ENCODE measurements at places on chromosomes 12 and 14. TPM values are rescaled to one million over a fixed set of nuclear protein-coding genes. Genes with fewer than 3 reads are reported as not detected.

KRT74 gene
- not detected for total RNA-seq

RNASE1 gene
- 277 TPM for total RNA-seq

KLHDC1 gene
- 7.7 TPM for total RNA-seq

COCH gene
- 3.4 TPM for total RNA-seq

NELL2 gene
- total RNA-seq: 1.5 TPM

CFAP251 gene
- total RNA-seq: 0.83 TPM

GPRC5D gene
- total RNA-seq: not detected

KRT1 gene
- not detected for total RNA-seq

DNA sequence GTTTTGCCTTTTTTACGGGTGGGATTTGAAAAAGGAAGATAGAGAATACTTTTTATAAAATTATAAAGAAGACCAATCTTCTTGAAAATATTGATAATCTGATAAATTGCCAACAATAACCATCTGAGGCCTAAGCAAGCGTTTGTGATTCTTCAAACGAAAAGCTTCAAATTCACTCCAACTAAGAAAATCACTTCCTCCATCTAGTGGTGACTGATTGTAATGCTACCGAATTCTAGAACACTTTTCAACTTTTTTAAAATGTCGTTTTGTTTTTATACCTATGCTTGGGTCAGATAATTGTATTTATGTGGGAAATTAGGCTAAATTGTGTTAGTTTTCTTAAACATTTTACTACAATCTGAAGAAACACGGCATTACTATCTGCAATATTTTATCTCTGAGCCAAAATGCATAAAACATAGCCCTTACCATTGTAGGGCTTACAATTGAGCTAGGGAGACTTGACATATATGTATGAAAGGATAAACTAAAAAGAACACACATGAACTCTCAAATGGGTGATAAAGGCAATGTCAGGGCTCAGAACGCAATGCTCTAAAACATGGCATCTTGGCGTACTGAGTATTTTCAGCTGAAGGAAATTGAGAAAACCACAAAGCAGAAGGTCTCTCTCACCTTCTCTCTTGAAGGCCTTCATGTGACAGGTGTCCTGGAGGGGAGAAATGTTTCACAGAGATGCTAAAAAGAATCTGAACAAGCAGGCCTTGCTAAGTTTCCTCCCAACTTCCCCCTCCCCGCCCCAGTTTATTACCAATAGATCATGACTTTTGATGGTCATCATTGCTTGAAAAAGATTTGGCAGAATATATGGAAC is 36.8 kb upstream of the G2E3 start:
- no peak overlapping the region for H3K4me3 ChIP-seq
- H3K4me1 ChIP-seq: no peaks in the 10 kb centered on the region
- no peak overlapping the region for H3K27ac ChIP-seq
- H3K27me3 ChIP-seq: no peaks in the 10 kb centered on the region
- DNase-seq: no peak
- H3K36me3 ChIP-seq: no peaks in the 10 kb centered on the region

DNA sequence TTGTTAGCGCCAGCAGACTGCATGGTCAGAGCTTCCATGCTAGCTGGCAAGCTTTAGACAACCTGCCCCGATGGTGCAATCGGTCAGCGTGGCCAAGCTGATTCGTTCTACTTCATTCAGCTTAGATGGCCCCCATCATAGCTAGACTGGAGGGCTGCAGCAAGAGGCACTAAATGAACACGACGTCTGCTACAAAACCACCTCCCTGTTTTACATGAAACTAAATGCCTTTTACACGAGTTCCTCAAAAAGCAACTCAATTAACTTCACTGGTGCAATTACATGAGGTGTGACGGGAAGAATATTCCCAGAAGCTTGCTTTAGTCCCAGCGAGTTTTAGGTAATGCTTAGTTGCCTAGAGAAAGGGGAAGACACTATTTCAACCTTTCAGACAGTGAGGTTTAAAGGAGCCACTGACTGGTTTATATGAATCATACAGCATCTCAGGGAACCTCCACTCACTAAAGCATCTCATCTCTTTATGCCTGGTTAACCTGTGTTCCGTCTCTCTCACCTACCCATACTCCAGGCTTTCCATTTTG is 8.4 kb downstream of the NIN start:
- H3K36me3 ChIP-seq: no peaks in the 10 kb centered on the region
- H3K4me1 ChIP-seq: peaks cover 32% of the 10 kb centered on the region
- H3K4me3 ChIP-seq: no peak overlapping the region
- peak overlapping the region; percentile 57 for H3K27ac ChIP-seq

DNA sequence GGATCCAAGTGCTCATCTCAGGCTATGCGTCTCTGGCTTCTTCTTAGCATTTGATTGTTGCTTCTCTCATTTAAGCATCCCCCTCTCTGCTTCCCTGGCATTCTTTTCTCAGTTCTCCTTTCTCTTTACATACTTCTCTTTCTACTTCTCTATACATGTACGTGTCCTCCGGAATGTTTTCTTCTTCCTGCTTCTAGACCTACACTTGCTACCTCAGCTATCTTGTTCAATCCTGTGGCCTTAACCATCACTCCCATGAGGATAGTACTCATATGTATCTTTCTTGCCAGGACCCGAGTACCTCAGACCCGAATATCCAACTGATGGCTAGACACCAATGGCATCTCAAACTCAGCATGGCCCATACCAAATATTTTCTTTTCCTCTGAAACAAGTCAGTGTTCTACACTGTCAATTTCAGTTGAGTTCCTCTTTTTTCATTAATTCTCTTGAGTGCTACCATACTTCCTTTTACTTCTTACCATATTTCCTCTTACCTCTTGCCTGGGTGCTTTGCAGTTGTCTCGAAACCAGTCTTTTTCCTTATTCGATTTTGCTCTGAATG is 115.1 kb upstream of the SLC38A2 start:
- H3K4me3 ChIP-seq: no peak overlapping the region
- no peaks in the 10 kb centered on the region for H3K27me3 ChIP-seq
- no peaks in the 10 kb centered on the region for H3K36me3 ChIP-seq

DNA sequence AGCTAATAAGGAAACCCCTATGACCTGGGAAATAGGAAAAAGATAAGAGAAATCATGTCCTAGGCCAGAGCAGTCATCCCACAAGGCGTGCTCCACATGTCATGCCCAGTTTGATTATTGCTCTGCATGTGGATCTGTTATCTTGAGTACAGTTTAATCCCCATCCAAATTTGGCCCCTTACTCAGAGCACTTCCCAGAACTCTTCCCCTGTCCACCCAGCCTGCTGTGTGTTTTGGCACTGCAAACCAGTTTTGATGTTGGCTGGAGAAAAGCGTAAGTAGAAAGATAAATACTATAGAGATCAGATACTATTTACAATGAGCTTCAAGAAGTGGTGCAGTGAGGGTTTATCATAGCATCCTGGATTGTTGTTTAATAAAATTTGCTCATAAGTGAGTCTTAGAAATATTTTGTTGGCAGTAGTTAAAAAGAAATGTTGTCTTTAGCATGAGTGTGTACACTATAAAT is 83.8 kb downstream of the PTPRB start:
- no peaks in the 10 kb centered on the region for H3K27me3 ChIP-seq
- peaks cover 9% of the 10 kb centered on the region for H3K4me1 ChIP-seq
- no peak overlapping the region for H3K27ac ChIP-seq
- no peak overlapping the region for H3K4me3 ChIP-seq

- DNase-seq: no peak
- peaks cover 3% of the 10 kb centered on the region for H3K4me1 ChIP-seq
- H3K4me3 ChIP-seq: no peak overlapping the region
- no peak overlapping the region for H3K27ac ChIP-seq
- H3K36me3 ChIP-seq: peaks cover 3% of the 10 kb centered on the region
These were observed 41.1 kb downstream of the GTF2A1 start for GRCh38 chr14:81179631-81180030.

- H3K27me3 ChIP-seq: no peaks in the 10 kb centered on the region
- H3K36me3 ChIP-seq: no peaks in the 10 kb centered on the region
- H3K27ac ChIP-seq: no peak overlapping the region
- H3K4me1 ChIP-seq: peaks cover 10% of the 10 kb centered on the region
- no peak for DNase-seq
- H3K4me3 ChIP-seq: no peak overlapping the region
These were observed 113.4 kb downstream of the DICER1 start for GRCh38 chr14:95043732-95044462.

DNA sequence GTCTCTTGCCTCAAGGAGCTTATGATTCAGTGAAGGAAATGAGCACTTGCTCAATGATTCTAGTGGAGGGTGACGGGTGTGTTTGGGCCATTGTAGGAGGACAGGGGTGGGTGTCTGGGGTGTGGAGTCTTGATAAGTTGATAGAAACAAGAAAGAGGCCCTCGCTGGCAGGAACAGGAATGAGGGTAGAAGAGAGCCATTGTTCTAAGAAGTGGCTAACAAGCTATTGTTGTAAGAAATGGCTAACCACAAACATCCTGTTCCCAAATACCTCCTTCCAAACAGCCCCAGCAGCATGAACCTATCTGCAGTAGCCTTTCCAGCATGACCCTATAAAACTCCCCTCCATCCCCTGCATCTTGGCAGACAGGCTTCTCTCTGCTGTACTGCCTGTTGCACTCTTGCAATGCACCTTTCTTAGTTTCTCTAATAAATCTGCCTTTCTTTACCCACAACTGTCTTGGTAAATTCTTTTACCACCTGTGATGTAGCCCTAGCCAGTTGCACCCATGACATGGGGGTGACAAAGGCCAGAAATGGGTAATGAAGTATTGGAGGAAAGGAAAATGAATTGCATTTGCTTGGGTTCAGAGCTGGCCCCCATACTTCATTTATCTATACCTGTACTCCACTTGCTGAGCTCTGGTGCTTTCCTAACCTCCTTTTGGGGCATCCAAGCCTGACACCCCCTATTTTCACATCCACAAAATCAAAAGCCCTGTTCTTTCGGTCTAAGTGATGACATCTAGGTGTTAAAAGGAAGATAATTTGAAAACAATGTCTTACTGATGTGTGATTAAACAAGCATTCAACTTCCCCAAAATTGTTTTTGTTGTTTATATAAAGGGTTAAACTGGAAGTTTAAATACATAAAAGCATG is 389.1 kb downstream of the GRIN2B start:
- H3K4me1 ChIP-seq: no peaks in the 10 kb centered on the region
- no peak overlapping the region for H3K27ac ChIP-seq
- DNase-seq: no peak
- H3K27me3 ChIP-seq: no peaks in the 10 kb centered on the region
- H3K36me3 ChIP-seq: no peaks in the 10 kb centered on the region

DNA sequence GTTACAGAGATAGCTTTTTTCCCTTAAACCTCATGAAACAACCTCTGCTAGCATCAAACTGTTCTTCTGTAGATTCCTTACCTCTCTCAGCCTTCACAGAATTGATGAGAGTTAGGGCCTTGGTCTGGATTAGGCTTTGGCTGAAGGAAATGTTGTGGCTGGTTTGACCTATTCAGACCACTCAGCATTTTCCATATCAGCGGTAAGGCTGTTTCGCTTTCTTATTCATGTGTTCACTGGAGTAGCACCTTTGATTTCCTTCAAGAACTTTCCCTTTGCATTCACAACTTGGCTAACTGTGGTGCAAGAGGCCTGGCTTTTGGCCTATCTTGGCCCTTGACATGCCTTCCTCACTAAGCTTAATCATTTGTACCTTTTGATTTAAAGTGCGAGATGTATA is 50.7 kb upstream of the NRXN3 start:
- H3K27ac ChIP-seq: no peak overlapping the region
- no peaks in the 10 kb centered on the region for H3K4me1 ChIP-seq
- no peak for DNase-seq

GRCh38 chr14:105836730-105837129 is 310.3 kb downstream of the TMEM121 start:
- H3K27me3 ChIP-seq: no peaks in the 10 kb centered on the region
- H3K36me3 ChIP-seq: no peaks in the 10 kb centered on the region
- no peak for DNase-seq
- no peak overlapping the region for H3K27ac ChIP-seq
- H3K4me1 ChIP-seq: no peaks in the 10 kb centered on the region

GRCh38 chr12:116731801-116732200 is 6.1 kb downstream of the SPRING1 start:
- no peaks in the 10 kb centered on the region for H3K27me3 ChIP-seq
- no peak for DNase-seq
- H3K4me1 ChIP-seq: peaks cover 18% of the 10 kb centered on the region
- H3K4me3 ChIP-seq: no peak overlapping the region
- no peak overlapping the region for H3K27ac ChIP-seq
- peaks cover 15% of the 10 kb centered on the region for H3K36me3 ChIP-seq

DNA sequence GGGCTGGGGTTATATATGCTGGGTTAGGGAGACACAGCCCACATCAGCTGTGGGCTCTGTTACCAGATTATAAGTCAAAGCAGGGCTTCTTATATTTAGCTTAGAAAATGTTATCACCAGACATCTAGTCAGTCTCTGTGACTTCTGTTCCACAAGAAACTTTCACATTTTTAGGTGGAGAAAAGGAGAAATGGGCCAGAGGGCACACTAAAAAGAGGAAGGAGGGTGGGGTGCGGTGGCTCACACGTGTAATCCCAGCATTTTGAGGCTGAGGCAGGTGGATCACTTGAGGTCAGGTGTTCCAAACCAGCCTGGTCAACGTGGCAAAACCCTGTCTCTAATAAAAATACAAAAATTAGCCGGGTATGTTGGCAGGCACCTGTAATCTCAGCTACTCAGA is 28.0 kb upstream of the SLC38A1 start:
- no peak overlapping the region for H3K4me3 ChIP-seq
- no peak for DNase-seq
- no peaks in the 10 kb centered on the region for H3K36me3 ChIP-seq

DNA sequence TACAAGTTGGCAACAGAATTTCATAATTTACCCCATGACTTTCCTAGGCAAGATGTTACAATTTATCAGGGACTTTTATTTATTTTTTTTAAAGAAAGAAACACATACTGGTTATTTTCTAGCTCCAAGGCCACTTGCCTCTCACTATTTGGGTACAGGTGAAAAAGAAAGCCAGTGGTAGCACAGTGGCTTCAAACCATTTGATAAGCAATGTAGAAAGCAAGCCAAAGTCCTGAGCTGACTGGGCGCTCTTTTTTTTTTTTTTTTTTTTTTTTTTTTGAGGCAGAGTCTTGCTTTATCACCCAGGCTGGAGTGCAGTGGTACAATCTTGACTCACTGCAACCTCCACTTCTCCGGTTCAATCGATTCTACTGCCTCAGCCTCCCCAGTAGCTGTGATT is 73.3 kb downstream of the STXBP6 start:
- peaks cover 49% of the 10 kb centered on the region for H3K4me1 ChIP-seq
- H3K27me3 ChIP-seq: no peaks in the 10 kb centered on the region
- H3K27ac ChIP-seq: no peak overlapping the region
- no peaks in the 10 kb centered on the region for H3K36me3 ChIP-seq

DNA sequence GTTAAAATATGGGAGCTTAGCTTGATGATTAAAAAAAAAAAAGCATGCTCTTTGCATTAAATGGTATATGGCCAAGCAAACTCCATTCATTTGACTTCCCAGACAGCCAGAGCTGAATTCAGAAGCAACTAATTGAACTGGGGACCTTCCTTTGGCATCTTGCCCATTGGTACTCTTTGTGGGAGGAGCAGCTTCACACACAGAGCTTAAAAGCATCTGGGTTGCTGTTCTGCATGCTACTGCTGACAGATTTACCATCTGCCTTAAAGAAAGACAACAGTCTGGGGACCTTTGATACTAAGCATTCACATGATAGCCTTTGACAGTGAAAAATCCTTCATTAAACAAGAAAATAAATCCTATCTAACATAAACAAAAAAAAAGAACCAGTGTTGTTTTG is 977.9 kb downstream of the TMTC2 start:
- no peak overlapping the region for H3K4me3 ChIP-seq
- no peaks in the 10 kb centered on the region for H3K4me1 ChIP-seq
- DNase-seq: no peak
- no peak overlapping the region for H3K27ac ChIP-seq
- H3K36me3 ChIP-seq: no peaks in the 10 kb centered on the region
- no peaks in the 10 kb centered on the region for H3K27me3 ChIP-seq

Measured in esophagus muscularis mucosa (tissue), 4 donors.